ENCODE measurements at places on chromosomes 7 and 10.

DNA sequence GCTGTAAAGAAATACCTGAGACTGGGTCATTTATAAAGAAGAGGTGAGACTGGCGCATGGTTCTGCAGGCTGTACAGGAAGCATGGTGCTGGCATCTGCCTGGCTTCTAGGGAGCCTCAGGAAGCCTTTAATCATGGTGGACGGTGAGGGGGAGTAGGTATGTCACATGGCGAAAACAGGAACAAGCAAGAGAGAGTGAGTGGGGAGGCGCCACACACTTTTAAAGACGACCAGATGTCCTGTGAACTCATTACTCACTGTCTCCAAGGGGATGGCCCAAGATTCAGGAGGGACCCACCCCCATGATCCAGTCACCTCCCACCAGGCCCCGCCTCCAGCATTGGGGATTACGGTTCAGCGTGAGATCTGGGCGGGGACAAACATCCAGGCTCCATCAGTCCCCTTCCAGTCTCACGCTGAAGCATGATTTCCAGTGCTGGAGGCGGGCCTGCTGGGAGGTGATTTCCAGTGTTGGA lies 3.2 kb downstream of the ZNF316 start:
- no peak for DNase-seq

- DNase-seq, result no peak
These were observed 223.4 kb downstream of the SEC23IP start for GRCh38 chr10:120115959-120116358.

DNA sequence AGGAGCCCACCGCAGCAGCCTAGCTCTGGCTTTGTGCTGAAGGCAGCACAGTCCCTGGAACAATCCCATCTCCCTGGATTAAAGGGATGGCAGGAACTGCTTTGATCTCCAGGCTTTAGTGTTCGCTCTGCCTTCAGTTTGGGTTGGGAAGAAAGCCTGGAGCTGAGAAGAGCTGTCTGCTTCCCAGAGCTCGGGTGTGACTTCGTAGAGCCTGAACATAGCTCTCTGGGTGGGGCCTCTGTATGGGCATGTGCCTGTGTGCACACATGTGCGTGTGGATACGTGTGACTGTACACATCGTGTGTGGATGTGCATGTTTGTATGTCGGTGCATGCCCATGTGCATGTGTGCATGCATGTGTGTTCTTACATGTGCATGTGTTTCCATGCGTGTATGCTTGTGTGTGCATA lies 8.7 kb downstream of the ADCY1 start:
- no peak for DNase-seq

DNA sequence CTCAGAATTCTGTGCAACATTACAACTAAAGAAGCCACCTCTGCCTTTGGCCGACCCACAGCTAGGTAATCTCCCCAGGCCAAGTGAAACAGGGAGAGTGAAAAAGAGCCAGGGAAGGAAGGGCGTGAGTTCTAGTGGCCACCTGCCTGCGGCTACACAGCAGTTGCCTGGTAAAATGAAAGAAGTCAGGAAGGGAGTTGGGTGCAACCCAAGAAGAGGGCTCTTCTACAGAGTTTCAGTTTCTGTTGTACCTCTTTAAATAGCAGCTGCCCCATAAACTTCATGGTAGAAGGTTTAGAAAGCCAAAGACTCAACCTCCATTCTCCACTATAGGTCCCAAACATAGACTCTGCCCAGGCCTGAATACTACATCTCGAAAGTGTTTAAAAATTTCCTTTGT lies 76.2 kb upstream of the TMEM168 start:
- DNase-seq, result no peak

DNA sequence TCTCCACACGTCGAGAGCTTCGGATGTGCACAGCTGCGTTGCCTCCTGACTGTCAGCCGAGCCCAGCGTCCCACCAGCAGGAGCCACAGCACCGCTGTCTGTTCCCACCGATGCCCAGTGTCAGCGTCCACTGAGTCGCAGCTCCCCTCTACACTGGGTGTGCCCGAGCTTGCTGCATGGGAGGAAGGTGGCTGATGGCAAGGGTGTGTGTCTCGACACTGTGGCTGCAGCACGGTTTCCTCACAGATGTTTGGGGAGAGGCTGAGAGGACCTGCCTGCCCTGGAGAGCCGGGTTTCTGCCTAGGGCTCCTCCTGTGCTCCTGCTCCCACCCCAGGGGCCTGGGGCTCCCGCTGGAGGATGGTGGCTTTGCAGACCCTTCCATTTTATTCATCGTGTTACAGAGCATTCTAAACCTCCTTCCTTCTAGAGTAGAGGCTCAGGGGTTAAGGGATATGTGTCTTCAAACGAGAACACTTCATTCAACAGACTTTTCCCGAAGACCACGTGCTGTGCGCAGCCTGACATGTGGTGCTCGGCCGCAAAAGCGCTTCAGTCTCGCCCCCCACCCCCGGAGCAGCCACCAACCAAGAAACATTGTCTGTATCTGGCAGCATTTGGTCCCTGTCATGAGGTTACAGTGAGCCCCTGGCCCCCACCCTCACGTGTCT lies 384.8 kb downstream of the DNAJB6 start:
- no peak for DNase-seq

- DNase-seq, result no peak
These were observed 9.1 kb upstream of the ASIC3 start for GRCh38 chr7:151038951-151039849.

- no peak for DNase-seq
These were observed 219.7 kb upstream of the STK17A start for GRCh38 chr7:43363035-43363791.

DNA sequence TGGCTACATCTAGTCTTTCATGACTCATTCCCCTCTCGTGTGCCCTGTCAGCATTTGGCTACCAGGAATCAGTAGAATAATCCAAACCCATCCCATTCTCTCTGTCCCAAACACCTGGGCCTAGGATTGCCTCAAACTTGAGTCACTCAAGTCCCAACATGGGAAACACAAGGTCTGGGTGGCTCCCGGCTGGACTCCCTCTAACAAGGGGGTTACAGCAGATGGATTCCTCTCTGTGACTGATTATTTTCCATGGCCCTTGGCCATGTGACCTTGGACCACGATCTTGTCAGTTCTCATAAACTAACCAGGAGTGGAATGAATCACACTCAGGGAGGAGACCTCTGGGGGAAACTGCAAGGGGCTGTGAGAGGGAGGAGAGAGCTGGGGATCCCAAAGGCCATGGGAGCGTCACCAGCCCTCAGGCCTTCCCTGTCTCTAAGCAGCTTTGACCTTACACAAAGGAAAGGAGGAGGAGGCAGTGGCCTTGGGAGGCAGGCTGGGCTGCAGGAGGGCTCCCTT lies 533.1 kb downstream of the KCNMA1 start:
- DNase-seq, result peak; percentile 57

GRCh38 chr7:153858355-153858754 lies 193.8 kb upstream of the DPP6 start:
- DNase-seq, result peak; percentile 60

- DNase-seq, result peak; percentile 77
These were observed 36.8 kb upstream of the ANK3 start for GRCh38 chr10:60426425-60426824.

DNA sequence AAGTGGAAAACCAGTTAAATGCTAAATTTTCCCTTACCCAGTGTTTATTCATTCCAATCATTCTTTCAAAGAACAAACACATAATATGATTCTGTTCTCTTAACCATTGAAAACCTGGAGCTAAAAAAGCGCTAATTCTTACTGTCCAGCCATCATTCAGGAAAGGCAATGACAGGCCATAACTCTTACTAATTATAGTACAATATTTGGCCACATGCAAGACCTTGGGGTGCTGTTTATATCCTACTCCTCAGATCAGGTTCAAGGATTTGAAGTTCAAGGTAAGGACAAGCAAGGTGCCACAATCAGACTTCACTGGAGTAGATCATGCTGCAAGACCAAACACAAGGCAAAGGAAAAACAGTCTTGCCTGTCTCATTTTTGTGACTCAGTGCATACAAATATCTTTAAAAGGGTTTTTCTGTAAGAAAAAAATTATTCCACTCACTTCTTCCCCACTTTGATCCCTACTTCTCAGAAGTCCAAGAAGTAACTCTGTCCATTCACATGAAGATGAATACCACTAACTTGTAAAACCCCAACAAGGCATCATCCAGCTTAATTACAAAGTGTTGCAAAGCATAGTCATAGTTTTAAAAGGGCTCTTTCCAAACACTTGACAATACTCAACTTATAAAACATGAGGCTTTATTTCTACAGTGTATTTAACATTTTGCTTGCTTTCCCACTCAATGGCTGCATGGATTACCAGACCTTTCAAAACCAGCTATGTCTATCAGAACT lies 153.0 kb downstream of the DOCK4 start:
- DNase-seq, result no peak

- no peak for DNase-seq
These were observed 239.6 kb upstream of the SLC26A5 start for GRCh38 chr7:103685646-103686045.

DNA sequence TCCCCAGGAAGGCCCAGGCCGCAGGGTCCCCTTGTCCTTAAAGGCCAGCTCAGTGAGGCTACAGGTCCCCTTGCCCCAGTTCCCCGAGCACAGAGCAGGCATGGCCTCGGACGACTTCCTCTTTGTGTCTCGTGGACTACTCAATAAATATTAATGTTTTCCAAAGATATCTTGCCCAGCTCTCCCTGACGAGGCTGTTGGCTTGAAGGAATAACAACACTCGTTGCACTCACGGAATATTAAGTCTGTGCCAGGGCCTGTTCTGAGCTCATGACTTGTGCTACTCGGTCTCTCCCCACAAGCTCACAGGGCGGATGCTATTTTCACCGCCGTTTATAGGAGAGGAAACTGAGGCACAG lies 68.2 kb downstream of the CUX1 start:
- no peak for DNase-seq

DNA sequence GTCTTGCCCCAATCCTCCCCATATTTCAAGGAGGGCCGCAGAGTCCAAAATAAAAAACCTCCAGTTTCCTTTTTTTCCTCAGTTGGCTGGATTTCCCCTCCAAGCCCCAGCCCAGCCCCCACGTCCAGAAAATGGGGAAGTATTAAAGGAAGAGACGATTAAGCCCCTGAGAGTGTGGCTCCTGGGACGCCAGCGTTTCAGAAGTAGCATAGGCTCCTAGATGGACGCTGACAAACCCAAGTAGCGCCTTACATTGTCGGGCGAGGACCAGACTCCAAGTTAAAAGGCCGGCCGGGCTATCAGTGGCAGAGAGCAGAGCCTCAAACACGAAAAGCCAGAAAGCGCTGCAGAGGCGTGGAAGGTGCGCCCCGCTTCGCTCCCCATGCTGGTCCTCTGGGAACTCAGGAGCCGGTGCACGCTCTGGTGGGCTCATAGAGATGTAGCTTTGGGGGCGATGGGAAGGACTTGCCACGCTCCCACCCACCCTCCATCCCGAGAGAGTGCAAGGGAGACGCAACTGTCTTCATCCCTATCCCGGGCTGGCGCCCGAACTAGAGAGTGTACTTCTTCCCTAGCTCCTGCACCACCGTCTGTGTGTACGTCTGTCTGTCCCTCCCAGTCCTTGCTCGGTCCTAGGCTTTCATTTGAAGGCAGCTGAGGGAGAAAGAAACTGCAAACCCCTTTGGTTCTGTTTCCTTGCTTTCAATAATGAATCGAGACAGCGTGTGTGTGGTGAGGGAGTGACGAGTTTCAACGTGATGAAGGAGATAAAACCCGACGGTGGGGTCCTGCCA lies 6.3 kb upstream of the EMX2 start:
- DNase-seq, result no peak

DNA sequence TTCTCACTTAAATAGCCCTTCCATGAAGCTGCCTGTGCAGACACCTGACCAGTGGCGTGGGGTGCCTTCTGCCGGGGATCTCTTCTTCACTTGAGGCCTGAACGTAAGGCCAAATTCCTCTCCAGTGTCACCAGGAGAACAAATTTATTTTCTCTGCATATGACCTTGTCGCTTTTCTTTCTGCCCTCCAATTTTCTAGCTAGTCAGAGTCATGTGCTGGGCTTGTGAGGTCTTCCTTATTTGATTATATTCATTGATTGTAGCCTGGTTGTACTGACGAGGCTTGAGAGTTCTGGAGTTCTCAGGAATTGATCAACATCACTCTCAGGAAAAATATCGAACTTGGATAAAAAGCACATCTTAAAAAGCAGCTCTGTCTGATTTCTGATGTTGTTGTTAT lies 255.7 kb downstream of the BUB3 start:
- no peak for DNase-seq

GRCh38 chr10:29610876-29611647 lies 23.7 kb downstream of the SVIL start:
- DNase-seq, result no peak

GRCh38 chr10:133274751-133275683 lies 1.7 kb downstream of the ADAM8 start:
- no peak for DNase-seq

- no peak for DNase-seq
These were observed 3.4 kb upstream of the ITGB1 start for GRCh38 chr10:32961343-32961894.

GRCh38 chr10:47457528-47457820 lies 26.4 kb downstream of the ANXA8 start:
- DNase-seq, result no peak

DNA sequence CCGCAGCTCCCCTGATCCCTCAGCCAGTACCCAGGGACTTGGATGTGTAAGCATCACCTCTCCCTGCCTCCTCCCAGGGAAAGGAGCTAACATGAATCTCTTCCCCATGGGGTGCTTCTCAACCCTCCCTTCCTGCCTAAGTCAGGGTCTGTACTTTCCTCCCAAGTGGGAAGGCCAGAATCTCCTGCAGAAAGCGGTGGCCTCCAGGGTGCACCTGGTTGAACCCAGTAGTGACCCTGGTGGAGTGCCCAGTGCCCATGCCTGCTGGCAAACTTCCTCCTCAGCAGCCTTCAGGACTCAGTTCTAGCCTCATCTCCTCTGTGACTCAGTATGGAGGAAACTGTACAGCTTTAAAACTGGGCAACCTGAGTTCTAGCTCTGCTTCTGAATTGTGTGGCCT lies 2.8 kb upstream of the LOXL4 start:
- DNase-seq, result no peak

DNA sequence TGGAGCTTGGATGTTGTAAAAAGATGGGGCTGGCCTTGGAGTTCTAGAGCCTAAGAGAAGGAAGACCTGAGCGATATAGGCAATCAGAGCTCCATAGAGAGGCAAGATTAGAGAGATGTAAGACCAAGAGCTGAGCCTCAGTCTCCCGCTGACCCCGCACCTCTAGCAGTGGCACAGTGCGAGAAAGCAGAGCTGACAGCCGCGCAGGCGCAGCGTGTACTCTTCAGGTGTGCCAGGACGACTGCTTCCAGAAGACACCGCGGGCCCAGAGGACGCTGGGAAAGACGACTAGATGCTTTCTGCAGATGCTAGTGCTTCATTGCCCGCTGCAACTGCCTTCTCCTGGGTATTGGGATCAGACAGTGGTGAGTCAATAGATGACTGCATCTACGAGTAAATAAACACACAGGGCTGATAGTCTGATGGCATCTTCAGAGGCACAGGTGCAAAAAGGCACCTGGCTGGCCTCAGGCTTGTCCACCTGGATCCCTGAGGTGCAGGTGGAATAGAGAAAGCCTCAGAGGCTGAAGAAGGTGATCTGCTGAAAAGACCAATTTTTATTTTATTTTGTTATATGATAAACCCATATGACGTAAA lies 38.1 kb upstream of the CCDC6 start:
- no peak for DNase-seq

GRCh38 chr7:99793443-99793842 lies 9.5 kb upstream of the CYP3A4 start:
- DNase-seq, result no peak
